H1 (cell line): ENCODE measurements at places on chromosomes 5 and 9. TPM values are rescaled to one million over a fixed set of nuclear protein-coding genes. Genes with fewer than 3 reads are reported as not detected.

- H3K4me3 ChIP-seq, result no peak overlapping the region
- no peak overlapping the region for H3K27ac ChIP-seq
- H3K27me3 ChIP-seq, result no peaks in the 10 kb centered on the region
These were observed 412.8 kb downstream of the SPOCK1 start for GRCh38 chr5:137086342-137086741.

DNA sequence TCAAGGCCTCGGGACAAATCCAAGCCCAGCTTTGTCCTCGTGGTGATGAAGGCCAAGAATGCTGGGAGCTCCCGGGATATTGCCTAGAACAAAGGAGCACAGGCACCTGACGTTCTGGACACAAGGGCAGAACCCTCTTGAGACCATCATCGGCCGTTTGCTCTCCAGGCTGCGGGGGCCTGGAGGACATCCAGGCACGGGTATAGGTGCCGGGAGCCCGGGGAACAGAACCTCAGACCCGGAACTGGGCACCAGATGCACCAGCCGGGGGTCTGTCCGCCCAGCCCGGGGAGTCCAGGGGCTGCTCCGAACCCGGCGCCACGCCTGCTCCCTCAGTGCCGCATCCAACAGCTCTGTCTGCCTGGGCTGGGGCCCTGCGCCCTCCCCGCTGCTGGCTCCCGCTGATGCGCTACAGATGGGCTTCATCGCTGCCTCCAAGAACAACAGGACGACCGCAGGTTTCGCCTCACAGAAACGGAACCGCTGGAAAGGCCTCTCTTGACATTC lies 88.0 kb downstream of the ADAMTS2 start:
- H3K4me1 ChIP-seq, result no peaks in the 10 kb centered on the region
- H3K27me3 ChIP-seq, result no peaks in the 10 kb centered on the region
- DNase-seq, result no peak
- H3K4me3 ChIP-seq, result no peak overlapping the region
- H3K36me3 ChIP-seq, result no peaks in the 10 kb centered on the region
- no peak overlapping the region for H3K27ac ChIP-seq

GRCh38 chr5:8254674-8255073 lies 385.7 kb downstream of the MTRR start:
- no peak overlapping the region for H3K4me3 ChIP-seq
- no peaks in the 10 kb centered on the region for H3K27me3 ChIP-seq
- H3K27ac ChIP-seq, result no peak overlapping the region
- no peaks in the 10 kb centered on the region for H3K4me1 ChIP-seq
- H3K36me3 ChIP-seq, result no peaks in the 10 kb centered on the region
- no peak for DNase-seq

DNA sequence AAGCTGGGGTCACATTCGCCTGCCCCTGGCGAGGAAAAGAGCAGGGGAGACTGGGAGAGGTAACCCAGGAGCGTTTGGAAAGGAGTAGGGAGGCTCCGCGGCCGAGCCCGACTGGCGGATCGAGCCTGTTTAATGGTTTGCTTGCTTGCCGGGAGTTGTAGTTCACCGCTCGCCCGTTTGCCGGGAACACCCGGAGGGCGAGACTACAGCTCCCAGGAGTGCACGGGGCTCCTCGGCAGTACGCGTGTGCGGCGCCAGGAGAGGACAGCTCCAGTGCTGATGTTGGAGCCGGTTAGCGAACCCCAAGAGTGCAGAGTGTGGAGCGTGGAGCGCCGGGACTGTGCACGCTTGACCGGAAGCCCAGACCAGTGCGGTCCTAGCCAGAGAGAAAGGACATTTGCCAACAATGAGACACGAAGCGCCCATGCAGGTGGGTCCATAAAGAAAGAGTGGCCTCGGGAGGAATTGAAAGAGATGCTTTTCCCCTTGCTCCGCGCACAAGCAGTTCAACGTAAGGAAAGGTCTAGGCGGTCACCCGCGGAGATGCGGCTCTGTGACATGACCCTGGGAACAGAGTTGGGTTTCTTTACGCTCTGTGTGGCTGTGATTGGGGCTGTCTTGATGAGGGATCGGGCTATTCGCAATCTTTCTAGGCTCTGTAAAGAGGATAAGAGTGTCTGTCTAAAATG lies at the start of gene RAB3C:
RAB3C (plus strand) TSS at position 273 of the 689 bp plus-strand sequence; CDS start at position 407, 134 bp downstream.
- H3K27ac ChIP-seq, result no peak within 1 kb of the TSS
- peaks cover 2% of the 10 kb centered on the region; the same call in 1 of the 2 replicates for H3K4me1 ChIP-seq
- H3K36me3 ChIP-seq, result no peaks in the 10 kb centered on the region

GRCh38 chr5:127343866-127344265 lies 53.3 kb downstream of the MEGF10 start:
- no peak overlapping the region for H3K27ac ChIP-seq
- H3K36me3 ChIP-seq, result peaks cover 19% of the 10 kb centered on the region
- peaks cover 12% of the 10 kb centered on the region; the same call in 1 of the 2 replicates for H3K4me1 ChIP-seq
- no peak overlapping the region for H3K4me3 ChIP-seq

- DNase-seq, result no peak
- H3K4me1 ChIP-seq, result no peaks in the 10 kb centered on the region
- H3K4me3 ChIP-seq, result no peak overlapping the region
- no peaks in the 10 kb centered on the region for H3K36me3 ChIP-seq
- no peaks in the 10 kb centered on the region for H3K27me3 ChIP-seq
These were observed 279.2 kb downstream of the PIK3R1 start for GRCh38 chr5:68494771-68495170.

DNA sequence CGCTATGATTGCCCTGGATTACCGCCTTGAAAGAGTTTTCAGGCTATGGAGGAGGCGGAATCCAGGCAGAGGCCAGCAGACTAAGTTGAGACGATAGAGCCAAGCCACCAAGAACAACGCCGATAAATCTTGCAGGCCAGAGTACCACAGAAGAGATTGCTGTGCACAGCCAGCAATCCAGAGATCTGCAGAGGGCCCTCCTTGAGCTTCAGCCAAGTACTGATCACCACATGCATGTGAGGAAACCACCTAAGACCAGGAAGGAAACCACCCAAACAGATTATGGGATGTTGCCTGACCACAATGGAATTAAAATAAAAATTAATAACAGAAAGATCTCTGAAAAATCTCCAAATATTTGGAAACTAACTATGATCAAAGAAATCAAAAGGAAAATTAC lies 74.9 kb downstream of the GCNT4 start:
- no peak for DNase-seq
- H3K36me3 ChIP-seq, result no peaks in the 10 kb centered on the region
- H3K4me3 ChIP-seq, result no peak overlapping the region
- no peaks in the 10 kb centered on the region for H3K4me1 ChIP-seq
- no peaks in the 10 kb centered on the region for H3K27me3 ChIP-seq

Gene KDM3B
- polyA plus RNA-seq, result 21.1 and 27.1 TPM in 2 replicates

GRCh38 chr9:35517131-35517530 lies 27.2 kb downstream of the RUSC2 start:
- H3K27me3 ChIP-seq, result no peaks in the 10 kb centered on the region
- H3K36me3 ChIP-seq, result no peaks in the 10 kb centered on the region
- H3K4me1 ChIP-seq, result peaks cover 9% of the 10 kb centered on the region
- no peak for DNase-seq

GRCh38 chr9:3521966-3522365 lies 3.8 kb downstream of the RFX3 start:
- H3K36me3 ChIP-seq, result no peaks in the 10 kb centered on the region
- H3K4me3 ChIP-seq, result no peak overlapping the region
- DNase-seq, result no peak
- no peak overlapping the region for H3K27ac ChIP-seq
- H3K27me3 ChIP-seq, result no peaks in the 10 kb centered on the region

Gene CCL19
- polyA plus RNA-seq, result not detected in 2 replicates

DNA sequence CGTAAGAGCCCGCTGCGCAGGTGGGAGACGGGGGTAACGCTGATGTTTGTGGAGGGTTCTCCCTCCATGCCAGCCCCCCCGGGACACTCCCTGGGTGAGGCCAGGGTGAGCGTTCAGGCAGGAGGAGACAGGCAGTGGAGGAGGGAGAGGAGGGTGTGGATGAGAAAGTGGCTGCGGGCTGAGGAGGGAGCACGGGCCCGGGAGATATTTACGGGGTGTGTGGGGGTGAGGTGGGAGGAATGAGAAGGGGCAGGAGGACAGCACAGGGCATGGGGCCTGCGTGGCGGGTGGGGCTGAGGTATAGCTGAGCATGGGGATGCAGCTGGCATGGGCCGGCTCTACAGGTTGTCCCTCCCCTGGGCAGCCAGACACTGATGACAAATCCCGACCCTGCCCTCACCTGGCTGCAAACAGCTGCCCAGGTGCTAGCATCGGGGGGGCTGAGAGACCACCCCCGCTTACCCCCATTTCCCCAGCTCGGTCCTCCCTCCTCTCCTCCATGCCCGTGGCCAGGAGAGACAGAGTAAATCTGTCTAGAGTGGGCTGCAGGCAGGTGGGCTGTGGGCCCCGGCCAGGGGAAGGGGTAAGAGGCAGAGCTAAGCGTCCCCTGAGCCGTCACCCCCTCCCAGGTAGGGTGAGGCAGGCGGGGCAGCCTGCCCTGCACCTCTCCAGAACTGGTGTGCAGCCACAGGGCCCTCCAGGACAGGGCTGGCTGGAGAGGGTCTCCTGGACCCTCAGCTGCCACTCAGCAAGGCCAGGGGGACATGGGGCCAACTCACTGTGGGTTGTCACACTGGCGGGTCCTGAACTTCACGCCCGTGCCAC lies 79.2 kb downstream of the ZNF354C start:
- no peaks in the 10 kb centered on the region for H3K4me1 ChIP-seq
- no peak overlapping the region for H3K27ac ChIP-seq
- H3K36me3 ChIP-seq, result no peaks in the 10 kb centered on the region
- DNase-seq, result no peak

- no peak overlapping the region for H3K4me3 ChIP-seq
- no peaks in the 10 kb centered on the region for H3K36me3 ChIP-seq
- H3K4me1 ChIP-seq, result no peaks in the 10 kb centered on the region
- DNase-seq, result no peak
- H3K27ac ChIP-seq, result no peak overlapping the region
These were observed 62.6 kb upstream of the IER5L start for GRCh38 chr9:129240581-129241211.

- no peak for DNase-seq
- H3K4me1 ChIP-seq, result no peaks in the 10 kb centered on the region
- no peaks in the 10 kb centered on the region for H3K27me3 ChIP-seq
- H3K4me3 ChIP-seq, result no peak overlapping the region
- no peak overlapping the region for H3K27ac ChIP-seq
These were observed 88.4 kb upstream of the TNFSF8 start for GRCh38 chr9:115018547-115019435.
